ENCODE measurements at places on chromosomes 13 and 19. TPM values are rescaled to one million over a fixed set of nuclear protein-coding genes. Genes with fewer than 3 reads are reported as not detected.

DNA sequence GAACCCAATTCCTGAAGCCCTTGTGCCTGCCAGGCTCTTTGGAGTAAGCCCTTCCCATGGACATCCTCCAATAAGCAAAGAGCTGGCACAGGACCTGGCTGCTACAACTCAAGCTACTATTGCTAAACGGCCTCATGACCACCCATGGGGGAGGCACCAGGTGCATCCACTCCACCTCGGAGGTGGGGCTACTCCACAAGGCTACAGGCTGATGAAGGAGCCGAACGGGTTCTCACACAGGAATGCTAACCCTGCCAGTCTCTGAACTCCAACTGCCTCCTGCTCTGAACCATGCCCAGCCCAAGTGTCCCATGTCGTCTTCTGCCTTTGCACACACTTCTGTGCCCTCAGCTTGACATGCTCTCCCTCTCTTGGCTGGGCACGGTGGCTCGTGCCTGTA, 10.0 kb downstream of the SYMPK start:
- no peak for DNase-seq

GRCh38 chr13:101514695-101515275, 62.3 kb downstream of the ITGBL1 start:
- peak; percentile 53 for DNase-seq

DNA sequence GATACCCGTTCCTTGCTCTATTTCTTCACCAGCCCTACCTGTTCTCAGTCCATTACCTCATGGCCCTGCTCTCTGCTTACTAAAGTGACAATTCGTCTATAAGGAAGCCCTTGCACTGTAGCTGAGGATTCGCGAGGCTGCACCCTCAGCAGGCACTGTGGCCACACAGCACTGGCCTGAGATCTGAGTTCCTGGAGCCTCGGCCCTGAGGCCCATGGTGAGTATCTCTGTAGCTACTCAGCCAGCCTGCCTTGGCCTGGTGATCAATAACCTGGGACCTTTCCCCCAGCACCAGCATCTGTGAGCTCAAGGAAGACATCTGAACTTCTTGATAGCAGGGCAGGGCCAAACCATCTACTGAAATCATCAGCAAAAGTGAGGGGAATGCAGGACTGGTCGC, 90.7 kb downstream of the RGCC start:
- DNase-seq, result no peak

GRCh38 chr19:2588081-2588777, 112.3 kb downstream of the GADD45B start:
- no peak for DNase-seq

GRCh38 chr13:32894589-32895001, 121.6 kb upstream of the KL start:
- DNase-seq, result no peak

DNA sequence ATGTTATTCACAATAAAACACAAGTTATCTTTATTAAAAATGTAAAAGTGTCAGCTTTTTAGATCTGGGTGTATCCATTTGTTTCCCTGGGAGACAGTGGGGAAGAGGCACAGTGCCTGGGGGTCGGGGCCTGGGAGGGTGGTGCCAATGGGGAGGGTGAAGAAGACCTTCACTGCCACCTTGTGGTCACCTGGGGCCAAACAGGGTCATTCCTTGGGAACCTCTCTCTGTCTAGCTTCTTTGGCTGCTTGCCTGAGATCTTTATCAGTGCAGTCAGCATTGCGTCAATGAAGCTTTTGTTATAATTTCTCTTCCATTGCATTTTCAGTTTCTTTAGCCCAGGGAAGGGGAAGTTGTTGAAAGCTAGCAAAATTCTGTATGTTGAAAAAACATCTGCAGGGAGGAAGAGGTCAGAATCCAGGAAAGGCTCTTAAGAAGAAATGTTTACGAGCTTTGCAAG, 39.1 kb downstream of the PCDH8 start:
- DNase-seq, result peak; percentile 68

Gene CYP2A6
- not detected for polyA plus RNA-seq

- no peak for DNase-seq
Observed at GRCh38 chr19:10899151-10899653, 27.8 kb downstream of the CARM1 start.

DNA sequence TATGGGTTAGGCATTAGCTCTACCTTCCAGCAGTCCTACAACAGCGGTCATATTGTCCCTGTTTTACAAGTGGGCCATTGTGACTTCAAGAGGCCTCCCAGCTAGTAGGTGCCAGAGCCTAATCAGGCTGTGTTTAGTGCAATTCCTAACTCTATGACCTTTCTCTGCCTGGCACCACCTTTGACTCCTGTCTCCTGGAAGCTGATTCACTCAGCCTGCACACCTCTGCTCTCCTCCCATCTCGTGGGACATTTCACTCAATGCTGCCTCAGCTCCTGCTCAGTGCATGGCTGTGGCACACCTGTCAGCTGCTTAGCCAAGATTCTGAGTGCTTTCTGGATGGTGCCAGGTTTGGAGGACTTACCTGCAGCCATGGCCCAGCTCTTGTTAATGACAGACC, 9.5 kb upstream of the GJB6 start:
- no peak for DNase-seq

DNA sequence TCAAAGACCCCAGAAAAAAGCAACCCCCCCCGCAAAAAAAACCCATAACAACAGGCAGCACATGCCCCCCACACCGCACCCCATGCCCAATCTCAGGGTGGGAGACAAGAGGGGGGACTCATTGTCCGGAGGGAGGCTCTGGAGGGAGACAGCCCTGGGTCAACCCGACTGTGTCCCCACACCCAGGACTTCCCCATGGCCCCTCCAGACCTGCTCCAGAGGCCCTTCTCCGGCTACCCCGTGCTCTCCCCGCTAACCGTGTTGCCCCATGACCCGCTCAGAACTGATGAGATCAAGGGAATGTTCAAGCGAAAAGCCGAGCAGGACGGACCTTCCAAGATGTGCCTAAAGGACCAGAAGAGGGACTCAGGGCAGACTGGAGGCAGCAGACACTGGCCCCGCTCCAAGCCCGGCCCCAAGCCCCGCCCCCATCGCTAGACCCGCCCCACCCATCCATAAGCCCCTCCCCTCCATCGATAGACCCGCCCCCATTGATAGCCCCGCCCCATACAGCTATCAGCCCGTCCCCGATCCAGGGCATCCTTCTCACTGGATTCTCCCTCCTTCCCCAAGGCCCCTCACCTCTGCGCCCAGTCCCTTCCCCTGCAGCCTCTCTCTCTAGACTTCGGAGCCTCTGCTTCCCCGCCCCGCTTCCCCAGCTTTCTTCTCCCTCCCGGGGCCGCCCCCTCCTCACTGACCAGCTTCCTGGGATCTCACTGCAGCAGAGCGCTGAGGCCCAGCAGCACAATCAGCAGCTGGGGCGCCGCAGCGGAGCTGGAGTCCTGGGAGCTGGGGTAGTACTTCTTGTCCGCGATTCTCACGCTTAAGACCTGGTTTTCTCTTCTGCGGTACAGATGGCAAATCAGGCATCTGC, 2.2 kb downstream of the BST2 start:
- no peak for DNase-seq

DNA sequence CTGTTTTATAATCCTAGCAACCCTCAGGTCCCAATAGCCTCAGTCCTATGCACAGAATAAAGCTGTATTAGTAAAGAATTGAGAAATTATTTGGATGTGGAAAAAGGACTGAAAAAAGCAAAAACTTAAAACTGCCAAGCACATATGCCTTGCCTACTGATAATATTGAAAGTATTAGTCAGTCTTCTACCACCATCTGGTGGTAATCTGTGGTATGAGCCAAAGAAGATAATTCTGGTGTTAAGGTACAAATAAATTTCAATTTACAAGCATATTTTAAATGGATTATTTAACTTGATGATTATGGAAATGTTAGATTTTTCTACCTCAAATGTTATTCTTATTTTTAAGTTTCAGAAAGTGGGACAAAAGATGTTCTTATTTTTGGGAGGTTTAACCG, 460.3 kb upstream of the KLHL1 start:
- peak; percentile 60 for DNase-seq

DNA sequence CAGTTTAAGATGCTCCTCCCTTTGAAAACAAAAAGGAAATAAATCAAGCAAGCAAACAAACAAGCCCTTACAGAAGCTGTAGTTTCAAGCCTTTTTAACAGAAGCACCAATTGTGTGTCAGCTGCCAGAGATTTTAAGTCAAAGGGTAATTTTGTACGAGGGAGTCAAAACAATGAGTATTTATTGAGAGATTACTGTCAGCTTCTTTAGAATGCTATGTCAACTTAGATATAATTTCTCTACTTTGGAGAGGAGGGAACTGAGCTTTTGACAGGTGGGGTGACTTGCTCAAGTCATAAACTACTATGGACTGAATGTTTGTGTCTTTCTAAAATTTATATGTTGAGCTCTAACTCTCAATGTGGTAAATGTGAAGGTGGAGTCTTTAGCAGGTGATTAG, 10.5 kb upstream of the CBY2 start:
- no peak for DNase-seq

GRCh38 chr13:63497601-63498000, 2082.0 kb upstream of the PCDH20 start:
- no peak for DNase-seq

DNA sequence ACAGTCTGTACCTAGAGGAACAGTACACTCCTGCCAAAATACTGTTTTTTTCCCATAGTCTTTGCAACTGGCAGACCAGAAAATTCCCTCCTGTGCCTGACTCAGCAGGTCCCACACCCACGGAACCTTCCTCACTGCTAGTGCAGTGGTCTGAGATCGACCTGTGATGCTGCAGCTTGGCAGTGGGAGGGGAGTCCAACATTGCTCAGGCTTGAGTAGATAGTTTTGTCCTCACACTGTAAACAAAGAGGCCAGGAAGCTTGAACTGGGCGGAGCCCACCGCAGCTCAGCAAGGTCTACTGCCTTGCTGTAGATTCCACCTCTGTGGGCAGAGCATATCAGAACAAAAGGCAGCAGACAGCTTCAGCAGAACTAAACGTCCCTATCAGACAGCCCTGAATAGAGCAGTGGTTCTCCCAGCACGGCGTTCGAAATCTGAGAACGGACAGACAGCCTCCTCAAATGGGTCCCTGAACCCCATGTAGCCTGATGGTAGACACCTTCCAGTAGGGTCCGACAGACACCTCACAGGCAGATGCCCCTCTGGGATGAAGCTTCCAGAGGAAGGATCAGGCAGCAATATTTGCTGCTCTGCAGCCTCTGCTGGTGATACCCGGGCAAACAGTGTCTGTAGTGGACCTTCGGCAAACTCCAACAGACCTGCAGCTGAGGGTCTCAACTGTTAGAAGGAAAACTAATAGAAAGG, 92.7 kb downstream of the SUCLA2 start:
- DNase-seq, result no peak

- DNase-seq, result no peak
Observed at GRCh38 chr19:38478273-38478971, 44.9 kb downstream of the RYR1 start.

- no peak for DNase-seq
Observed at GRCh38 chr13:103145442-103145841, 79.2 kb upstream of the SLC10A2 start.

Gene KCTD4
- polyA plus RNA-seq, result 0.09 TPM

- DNase-seq, result no peak
Observed at GRCh38 chr13:47472516-47472915, 528.6 kb downstream of the SUCLA2 start.

GRCh38 chr19:16446724-16447368, 24.9 kb downstream of the EPS15L1 start:
- peak; percentile 86 for DNase-seq

Gene UGGT2
- 24.1 TPM for polyA plus RNA-seq

GRCh38 chr19:18941628-18942354, 774 bp upstream of the HOMER3 start:
- peak; percentile 48 for DNase-seq

GRCh38 chr19:58581227-58582141, 8.3 kb upstream of the MZF1 start:
- peak; percentile 90 for DNase-seq

Gene SYNGR4
- polyA plus RNA-seq, result not detected

DNA sequence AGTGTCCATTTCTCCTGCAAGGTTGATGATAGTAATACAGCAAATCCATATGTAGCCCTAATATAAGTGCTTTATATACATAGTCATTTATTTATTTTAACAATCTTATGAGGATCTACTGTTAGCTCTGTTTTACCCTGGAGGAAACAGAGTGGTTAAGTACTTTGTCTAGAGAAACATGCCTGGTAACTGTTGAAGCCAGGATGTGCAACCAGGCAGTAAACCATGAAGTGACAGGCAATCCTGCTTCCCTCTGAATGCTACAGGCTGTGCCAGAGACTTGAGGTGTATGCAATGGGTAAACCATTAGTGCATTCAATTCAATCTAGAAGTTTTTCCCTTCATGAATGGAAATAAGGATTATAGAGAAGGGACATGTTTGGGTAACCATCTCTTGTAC, 911.0 kb downstream of the PCDH17 start:
- DNase-seq, result no peak

Gene ELAVL3
- polyA plus RNA-seq, result not detected

DNA sequence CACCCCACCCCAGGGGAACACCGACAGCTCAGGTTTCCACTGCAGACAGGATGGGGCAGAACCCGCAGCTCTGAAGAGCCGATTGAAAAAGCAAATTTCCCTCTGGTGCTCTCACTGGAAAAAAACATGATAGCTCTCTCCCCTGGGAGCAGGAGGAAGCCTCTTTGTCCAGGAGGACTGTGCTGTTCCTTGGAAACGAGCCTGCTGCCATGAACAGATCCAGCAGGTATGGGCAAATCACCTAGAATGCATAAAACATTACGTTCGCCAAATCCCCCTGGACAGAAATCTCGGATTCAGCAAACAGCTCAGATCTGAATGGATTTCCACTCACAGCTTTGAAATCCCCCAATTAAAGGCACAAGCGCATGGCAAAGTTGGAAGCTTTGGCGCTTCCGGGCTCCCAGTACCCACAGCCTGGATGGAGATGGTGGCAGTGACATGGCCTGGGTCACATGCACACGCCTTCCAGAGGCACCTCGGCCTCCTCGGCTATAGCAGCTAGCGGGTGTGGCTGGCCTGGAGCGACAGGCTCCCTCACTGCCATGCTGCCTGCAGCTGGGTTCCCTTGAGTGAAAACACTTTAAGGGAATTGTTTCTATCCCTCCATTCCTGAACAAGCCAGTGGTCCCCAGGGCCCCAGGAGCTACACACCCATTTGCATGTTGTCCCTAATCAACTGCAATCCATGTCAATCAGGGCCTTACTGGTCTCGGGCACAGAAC, 59.1 kb downstream of the CEBPG start:
- no peak for DNase-seq

Gene CALR3
- not detected for polyA plus RNA-seq
